ENCODE measurements at places on chromosomes 1 and 21.

- no peak for DNase-seq
Observed at GRCh38 chr1:173469656-173470055, 7.5 kb upstream of the PRDX6 start.

DNA sequence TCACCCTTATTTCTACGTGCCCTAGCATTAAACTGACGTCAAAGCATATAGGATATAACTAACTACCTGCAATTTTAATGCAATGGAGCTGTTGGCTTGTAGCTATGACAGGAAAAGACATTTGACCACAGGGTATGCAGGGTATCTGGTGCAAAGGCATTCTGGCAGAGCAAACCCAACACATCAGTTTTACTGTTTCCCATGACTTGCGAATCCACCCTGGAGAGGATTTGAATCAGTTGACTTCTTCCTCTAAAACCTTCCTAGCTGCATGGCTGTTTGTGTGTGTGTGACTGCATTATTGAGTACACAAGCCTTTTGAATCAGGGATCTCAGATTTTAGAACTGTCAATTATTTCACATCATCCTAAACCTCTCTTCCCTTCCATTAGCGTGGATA is 41.7 kb upstream of the SYT14 start:
- DNase-seq = no peak

DNA sequence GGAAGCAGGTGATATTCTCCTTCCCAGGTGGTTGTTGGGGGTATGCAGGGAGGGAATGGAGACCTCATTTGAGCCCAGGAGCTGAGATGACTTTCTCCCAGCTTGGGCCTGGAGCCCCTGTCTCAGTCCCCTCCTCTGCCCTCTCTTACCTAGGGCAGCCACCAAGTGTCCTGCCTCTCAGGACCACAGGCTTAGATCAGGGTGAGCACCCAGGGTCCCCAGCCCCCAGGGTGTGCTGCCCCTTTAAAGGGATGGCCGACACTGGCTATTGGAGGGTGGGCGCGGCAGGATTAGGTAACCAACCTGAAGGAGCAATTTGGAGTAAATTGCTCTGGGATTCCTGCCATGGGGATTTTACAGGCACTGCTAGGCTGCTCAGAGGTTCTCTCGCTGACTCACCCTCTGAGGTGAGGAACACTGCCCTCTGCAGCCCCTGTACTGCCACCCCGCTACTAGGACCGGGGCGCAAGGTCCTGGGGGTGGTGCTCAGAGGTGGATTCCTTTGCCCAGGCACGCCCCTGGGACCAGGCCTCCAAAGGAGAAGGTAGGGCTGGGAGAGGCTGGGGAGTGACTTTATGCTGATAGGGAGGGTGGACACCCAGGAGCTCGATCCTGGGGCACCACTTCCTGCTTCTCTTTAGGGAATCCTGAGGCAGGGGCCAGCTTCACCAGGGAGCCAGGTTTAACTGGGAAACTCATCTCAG is 1.5 kb downstream of the RPS6KA1 start:
- no peak for DNase-seq

DNA sequence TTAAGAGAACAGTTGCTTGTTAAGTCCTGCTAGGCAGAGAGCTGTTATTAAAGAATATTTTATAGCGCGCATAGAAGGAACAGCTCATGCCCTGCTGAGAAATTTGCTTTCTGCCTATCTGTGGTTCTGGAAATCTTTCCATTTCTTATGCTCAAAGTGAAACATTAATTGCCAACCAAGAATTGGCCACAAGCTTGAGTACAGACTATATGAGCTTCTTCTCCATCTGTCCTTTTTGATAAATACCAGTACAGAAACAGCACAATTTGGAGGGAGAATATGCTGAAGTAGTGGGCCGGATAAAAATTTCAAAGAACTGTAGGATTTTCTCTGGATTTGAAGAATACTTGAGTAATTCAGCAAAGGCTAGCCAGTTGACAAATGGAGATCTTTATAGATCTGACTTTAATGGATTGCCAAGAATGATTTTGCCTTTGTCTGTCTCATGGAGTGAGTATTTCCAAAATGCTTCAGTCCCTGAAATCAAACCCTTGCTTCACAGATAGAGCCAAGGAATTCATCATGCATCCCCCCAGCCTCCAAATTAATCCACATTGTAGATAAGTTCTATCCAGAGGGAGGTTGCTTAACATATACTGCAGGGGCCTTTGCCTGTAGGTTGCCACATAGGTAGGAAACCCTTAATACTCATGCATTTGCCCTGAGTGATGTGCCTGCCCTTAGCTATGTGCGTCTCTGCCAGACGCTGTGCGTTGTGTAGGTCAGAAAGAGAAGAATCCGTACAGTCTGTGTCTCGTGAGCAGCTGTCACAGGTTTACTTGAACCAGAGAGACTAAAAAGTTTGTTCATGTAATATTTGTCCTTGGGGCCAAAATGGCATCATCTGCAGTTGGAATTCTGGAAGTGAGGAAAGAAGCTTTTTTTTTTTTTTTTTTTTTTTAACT is 44.2 kb downstream of the SMYD2 start:
- no peak for DNase-seq

DNA sequence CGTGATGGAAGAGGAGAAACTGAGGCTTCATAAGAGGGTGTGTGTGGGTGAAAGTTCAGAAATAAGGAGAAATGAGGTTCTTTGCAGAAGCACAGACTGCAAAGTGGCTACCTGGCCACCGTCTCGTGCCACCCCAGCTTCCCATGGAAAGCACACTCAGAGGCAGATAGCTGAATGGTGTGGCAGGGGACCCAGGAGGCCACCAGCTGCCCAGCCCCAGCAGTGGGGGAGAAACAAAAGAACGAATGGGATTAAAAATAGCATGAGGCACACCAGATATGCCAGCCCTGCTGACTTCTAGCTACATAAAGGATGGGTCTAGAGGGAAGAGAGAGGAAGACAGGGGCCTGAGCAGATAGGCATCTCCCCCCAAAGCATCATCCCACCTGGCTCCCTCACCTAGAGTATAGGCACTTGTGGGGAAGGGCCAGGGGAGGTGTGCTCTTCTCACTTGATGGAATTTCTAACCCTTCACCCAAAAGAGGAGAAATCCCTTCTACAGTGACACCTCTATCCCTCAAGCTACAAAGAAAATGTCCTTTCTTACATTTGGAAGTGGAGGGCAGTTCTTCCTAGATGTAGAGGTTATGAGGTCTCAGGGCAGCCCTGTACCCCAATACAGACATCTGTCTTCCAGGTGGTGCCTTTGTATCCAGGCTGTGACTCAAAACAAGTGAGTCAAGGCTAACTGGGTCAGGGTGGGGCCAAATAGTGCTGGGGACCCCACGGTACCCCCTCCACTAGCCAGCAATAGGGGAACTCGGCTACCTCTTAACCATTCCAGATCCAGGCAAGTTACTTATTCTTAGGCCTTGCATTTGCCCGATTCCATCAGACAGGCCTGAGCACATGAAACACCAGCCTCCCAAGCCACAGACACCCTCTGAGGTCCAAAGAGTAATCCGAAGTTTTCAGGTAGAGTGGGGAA is 3.5 kb downstream of the HDGF start:
- DNase-seq = no peak

- DNase-seq = no peak
Observed at GRCh38 chr1:51255331-51255730, 19.3 kb downstream of the RNF11 start.

DNA sequence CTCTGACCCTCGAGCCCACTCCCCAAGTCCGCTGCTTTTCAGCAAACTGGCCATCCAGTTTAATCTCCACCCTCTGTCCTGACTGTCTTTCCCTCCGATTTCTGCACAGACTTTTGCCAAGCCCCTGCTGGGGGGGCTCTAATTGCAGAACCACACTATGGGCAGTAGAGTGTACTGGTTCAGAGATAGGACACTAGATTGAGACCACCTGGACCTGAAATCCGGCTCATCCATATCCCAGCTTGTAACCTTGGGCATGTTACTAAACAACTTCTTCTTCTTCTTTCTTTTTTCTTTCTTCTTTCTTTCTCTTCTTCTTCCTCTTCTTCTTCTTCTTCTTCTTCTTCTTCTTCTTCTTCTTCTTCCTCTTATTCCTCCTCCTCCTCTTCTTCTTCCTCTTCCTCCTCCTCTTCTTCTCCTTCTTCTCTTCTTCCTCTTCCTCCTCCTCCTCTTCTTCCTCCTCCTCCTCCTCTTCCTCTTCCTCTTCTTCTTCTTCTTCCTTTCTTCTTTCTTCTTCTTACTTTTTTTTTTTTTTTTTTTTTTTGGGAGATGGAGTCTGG is 7.7 kb downstream of the LRRC71 start:
- DNase-seq = no peak

GRCh38 chr1:53576381-53576801 is 117.2 kb downstream of the DMRTB1 start:
- no peak for DNase-seq

DNA sequence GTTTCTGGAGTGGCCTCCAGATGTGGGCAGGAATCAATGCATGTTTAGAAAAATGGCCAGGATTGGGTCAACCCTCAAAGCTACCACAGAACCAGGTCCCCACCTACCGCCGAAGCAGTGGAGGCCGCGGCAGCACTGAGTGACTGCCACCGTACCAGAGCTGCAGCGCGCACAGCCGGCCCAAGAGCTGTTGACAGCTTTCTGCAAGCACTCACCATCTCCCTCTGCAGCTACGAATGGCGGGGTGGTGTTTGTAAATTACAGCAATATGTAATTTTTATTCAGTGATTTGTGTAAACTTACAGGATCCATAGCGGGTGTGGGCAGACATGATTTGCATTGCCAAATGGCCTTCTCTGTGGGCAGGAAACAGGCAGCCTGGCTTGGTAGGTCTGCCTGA is 96.4 kb downstream of the CAMK2N1 start:
- DNase-seq = no peak

- DNase-seq = no peak
Observed at GRCh38 chr1:28249013-28249865, 10.1 kb upstream of the SESN2 start.

DNA sequence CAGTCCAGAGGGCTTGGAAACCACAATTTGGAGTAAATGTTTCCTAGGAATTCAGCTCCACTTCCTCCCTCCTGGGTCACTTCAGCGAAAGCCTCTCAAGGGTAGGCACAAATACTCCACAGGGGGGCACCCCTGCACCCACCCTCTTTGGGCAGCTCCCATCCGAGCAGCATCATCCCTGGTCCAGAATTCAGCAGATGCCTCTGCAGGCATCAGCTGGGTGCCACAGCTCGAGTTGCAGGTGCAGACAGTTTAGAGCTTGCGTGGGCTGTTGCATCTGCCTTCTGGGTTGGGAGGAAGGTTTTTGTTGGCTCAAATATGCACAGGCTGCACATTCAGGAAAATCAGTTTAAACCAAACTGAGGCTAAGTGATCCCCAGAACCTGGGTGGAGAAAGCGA is 25.0 kb downstream of the KANK4 start:
- DNase-seq = no peak

- no peak for DNase-seq
Observed at GRCh38 chr1:221886743-221887414, 145.0 kb upstream of the DUSP10 start.

DNA sequence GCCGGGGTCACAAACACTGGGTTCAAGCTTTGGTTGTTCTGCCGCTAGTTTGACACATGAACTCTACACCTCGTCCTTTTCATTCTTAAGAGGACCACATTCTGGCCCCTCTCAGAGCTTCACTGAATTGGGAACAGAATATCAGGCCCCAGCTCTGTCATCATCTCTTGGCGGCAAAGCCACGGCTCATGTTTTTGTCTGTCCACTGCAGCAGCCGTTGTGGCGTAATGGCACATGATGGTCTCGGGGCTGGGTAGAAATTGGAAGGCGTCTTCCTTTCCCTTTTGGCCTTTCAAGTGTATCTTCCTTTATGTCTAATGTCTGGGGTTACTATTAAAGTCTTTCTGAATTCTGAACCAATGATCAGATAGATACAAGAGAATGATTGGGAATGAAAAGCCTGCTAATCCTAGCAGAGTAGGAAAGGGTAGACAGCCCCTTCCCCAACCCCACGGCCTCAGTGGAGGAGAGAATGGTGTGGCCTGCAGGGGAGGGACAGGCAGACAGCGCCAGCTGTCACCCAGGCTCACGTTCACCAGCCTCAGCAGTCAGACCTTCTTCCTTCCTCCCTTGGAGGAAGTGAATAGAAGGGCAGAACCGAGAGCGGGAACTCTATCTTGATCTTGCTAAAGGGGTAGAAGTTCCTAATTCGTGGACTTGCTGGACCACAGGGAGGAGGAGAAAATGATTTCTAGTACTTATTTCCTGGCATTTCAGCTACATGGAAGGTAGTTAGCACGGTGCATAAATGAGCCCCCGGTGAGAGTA is 498.1 kb downstream of the KIF26B start:
- DNase-seq = no peak

GRCh38 chr1:39729030-39729429 is 9.7 kb upstream of the PPIE start:
- no peak for DNase-seq

GRCh38 chr1:221620437-221621384 is 121.2 kb downstream of the DUSP10 start:
- no peak for DNase-seq

- DNase-seq = no peak
Observed at GRCh38 chr1:230972855-230973271, 5.8 kb downstream of the TTC13 start.

- no peak for DNase-seq
Observed at GRCh38 chr21:38848187-38848609, 42.5 kb downstream of the ETS2 start.

DNA sequence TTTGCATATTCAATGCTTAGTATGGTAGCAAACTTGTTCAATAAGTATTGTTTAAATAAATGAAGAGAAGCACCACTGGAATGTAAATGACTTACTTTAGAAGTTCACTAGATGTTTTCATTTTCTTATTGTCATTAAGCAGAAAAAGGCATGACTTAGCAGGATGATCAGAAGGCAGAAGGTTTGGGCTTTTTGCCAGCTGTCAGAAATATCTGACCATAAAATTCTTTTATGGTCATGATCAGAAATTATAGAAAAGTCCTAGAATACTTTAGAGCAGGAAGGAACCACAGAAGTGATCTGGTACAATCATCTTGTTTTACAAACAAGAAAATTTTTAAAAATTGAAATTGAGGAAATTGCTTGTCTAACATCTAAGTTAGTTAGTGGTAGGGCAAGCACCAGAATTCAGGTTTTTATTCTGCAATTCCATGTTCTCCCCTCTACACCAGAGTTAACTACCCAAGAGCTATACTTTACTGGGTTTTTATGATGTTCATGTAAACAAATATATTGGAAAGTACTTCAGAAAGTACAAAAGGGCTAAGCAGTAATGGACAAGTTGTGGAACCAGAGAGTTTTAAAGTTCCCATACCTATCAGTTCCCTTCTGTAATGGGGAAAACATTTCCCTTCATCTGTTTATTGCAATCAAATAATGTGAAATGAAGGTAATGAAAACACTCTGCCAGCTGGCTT is 10.1 kb downstream of the FMO5 start:
- DNase-seq = no peak

Measured in activated CD4-positive, CD25-positive, alpha-beta regulatory T cell treated with anti-CD3 and anti-CD28 coated beads, Interleukin-2, amount 50 U/mL, for 16 hours (primary cell).